Sciatic nerve (tissue), 2 donors: ENCODE measurements at places on chromosomes 12 and 14. TPM values are rescaled to one million over a fixed set of nuclear protein-coding genes. Genes with fewer than 3 reads are reported as not detected.

TDRD9 gene
- 8.2 TPM for total RNA-seq

GPD1 gene
- total RNA-seq: 32.2 TPM

MANSC4 gene
- total RNA-seq: not detected

ITGB7 gene
- 33.4 TPM for total RNA-seq

RNF10 gene
- 331 TPM for total RNA-seq

IL31 gene
- total RNA-seq: not detected

WNT5B gene
- 10.6 TPM for total RNA-seq

GALNT9 gene
- total RNA-seq: not detected
